ENCODE measurements at places on chromosomes 5 and 9.

GRCh38 chr5:109688630-109688969 lies 1.1 kb upstream of the MAN2A1 start:
- DNase-seq: no peak

- no peak for DNase-seq
Measured at GRCh38 chr5:77832166-77832770, 56.1 kb upstream of the TBCA start.

DNA sequence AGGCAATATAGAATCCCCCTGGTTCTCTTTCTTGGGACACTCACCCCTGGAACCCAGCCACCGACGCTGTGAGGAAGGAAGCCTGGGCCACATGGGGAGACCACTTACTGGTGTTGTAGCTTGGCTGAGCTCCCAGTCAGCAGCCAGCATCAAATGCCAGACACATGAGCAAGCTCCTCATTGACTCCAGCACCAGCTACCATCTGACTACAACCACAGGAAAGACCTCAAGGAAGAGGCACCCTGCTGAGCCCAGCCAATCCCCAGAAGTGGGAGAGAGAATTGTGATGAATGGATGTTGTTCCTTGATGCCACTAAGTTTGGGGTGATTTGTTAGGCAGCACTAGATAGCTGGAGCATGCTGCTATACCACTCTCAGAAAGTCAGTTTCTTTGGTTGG lies 36.0 kb downstream of the BNIP1 start:
- DNase-seq: no peak

DNA sequence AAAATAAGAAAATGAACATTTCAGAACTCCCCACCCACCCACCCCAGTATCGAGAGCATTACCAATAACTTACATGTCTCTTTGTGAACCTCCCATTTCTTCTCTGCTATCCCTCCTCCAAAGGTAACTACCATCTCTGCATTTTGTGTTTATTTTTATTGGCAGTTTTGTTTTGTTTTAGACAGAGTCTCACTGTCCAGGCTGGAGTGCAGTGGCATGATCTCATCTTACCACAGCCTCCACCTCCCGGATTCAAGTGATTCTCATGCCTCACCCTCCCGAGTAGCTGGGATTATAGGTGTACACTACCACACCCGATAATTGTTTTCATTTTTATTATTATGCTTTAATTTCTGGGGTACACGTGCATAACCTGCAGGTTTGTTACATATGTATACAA lies 21.7 kb upstream of the GLIS3 start:
- DNase-seq: no peak

DNA sequence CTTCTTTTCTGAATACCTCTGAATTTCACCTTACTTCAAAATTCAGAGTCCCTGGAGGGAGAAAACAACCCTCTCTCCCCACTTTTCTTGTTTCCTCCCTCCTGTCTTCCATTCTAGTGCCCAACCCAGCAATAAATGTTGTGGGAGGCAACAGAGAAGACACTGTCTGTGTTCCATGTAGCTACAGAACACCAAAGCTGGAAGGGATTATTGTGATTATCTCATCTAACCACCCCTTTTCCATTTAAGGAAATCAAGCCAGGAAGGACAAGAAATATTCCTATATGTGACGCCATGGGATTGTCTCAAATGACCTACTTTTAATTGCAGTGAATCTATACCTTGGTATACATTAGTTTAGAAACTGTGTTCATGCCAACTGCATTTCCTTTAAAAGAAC lies 476.6 kb upstream of the TNC start:
- DNase-seq: no peak

DNA sequence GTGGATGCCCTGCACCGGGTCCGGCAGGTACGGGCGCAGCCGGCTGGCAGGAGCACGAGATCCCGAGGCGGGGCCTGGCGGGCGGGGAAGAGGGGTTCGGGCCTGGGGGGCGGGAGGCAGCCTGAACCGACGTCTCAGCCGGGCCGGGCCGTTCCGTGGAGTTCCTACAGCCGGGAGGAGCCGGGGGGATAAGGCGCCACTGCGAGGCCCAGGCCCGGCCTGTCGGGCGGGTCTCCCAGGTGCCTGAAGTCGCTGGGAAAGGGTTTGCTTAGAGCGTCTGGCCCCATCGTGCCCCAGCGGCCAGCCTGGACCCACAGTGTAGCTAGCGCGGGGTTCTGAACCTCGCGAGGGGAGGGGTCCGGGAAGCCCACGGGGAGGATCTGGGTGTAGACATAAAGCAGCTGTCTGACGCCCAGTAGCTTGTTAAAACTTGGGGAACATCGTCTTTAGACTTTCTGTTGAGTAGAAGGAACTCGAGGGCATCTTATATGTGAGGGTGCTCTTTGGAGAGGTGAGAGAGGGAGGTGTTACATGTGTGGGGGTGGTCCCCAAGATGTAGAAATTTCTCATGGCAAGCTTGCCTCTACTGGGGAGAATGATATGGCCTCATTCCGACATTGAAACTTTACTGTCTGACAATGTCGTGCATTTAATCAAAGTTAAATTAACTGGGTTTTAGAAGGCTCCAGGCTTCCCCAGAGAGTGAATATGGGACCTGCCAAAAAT lies 524 bp downstream of the FUBP3 start:
- no peak for DNase-seq

GRCh38 chr5:143399616-143400540 lies 3.6 kb downstream of the NR3C1 start:
- no peak for DNase-seq

GRCh38 chr9:99135456-99135855 lies 30.5 kb downstream of the TGFBR1 start:
- no peak for DNase-seq

- no peak for DNase-seq
Measured at GRCh38 chr5:137071526-137071925, 427.6 kb downstream of the SPOCK1 start.

DNA sequence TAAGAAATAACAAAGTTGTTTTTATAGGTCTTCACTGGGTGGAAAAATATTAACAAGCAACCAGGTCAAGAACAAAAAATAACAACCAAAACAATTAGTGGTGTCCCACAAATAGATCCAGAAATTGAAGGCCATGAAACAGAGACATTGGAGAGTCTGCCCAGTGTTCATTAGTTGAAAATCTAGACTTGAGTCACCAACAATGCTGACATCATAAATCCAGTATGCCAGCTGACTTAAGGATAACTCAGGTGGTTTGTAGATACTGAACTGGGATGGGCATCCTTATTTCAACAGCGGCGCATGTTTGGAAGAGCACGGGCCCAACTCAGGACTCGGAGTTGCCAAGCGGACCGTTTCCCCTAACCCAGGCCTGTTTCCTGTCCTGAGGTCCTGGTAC lies 80.7 kb upstream of the TNFAIP8 start:
- DNase-seq: no peak

GRCh38 chr5:138544181-138545134 lies 1.4 kb upstream of the ETF1 start:
- DNase-seq: no peak

DNA sequence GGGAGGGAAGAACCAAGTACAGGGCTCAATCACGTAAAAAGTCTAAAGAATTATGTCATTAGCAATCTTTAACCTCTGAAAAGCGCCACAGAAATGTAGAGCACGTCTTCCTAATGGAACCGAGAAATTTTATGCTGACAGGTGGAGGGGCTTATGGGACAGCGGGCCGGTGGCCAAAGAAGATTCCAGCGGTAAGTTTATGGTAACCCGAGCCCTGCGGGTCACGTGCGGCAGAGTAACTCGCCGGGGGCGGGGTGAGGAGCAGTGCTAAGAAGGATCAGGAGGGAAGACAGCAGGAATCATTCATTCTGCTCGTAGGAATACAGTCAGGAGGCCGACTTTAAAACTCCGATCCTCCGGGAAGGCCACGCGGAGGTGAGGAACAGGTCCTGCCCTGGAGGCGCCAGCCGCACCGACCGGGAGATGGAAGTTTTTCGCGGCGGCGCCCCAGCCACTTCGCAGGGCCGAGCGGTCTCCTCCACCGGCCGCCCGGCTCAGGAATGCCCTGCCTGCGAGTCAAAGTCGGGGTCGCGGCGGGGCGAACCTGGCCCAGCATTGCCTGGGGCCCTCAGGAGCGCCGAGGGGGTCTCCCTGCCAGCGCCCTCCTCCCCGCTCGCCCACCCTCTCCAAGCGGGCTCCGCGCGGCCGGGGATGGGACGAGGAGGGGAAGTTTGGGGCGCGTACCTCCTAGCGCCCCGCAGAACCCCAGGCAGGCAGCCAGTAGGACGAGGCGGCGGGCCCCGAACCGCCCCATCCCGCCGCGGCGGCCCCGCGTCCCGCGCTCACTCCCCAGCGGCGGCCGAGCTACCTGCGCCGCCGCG lies 101.8 kb downstream of the ESM1 start:
- no peak for DNase-seq

- DNase-seq: no peak
Measured at GRCh38 chr9:16241231-16241630, 629.2 kb downstream of the BNC2 start.

- DNase-seq: no peak
Measured at GRCh38 chr9:112443200-112443599, 43.4 kb upstream of the KIAA1958 start.

- DNase-seq: no peak
Measured at GRCh38 chr5:107805824-107806223, 135.1 kb upstream of the EFNA5 start.

DNA sequence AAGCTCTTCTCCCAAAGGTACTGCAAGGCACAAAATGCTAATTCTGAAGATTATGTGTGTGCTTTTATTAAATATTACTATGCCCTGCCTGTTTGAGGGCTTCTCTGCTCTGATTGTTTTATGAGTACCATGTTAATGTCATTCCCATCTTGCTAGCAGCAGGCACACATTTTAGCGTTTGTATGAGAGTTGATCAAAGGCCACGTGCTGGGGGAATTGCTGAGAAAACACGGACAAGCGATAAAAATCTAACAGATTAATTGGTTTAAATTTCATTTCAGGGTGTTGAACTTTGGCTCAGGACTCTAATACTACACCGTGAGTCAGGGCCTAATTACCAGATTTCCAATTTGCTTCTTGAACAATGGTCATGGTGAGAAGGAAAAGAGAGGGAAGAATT lies 298.4 kb downstream of the EBF1 start:
- DNase-seq: no peak

- DNase-seq: no peak
Measured at GRCh38 chr9:113818391-113818790, 57.7 kb upstream of the ZNF618 start.

DNA sequence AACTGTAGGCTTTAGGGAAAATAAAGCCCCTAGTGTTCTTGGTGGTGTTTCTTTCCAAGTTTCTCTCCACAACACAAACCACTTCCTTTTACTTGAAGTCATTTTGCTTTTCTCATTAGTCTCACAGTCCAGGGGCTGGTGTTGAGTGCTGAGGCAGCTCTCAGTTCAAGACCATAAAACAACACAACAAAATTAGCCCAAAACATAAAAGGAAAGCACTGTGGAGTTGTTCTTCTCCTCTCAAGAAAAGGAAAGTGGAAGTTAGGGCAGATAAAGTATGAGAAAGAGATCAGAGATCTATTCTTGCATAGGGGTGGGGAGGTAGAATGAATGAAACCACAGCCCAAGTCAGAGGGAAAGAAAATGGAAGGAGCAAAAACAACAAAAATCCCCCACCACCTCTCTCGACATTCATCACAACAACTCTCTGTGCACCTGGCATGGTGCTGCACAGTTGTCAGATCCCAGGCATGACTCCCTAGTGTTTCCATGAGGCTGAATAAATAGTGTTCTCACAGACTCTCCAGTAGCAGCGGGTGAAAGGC lies 569.9 kb downstream of the RAB3C start:
- no peak for DNase-seq

DNA sequence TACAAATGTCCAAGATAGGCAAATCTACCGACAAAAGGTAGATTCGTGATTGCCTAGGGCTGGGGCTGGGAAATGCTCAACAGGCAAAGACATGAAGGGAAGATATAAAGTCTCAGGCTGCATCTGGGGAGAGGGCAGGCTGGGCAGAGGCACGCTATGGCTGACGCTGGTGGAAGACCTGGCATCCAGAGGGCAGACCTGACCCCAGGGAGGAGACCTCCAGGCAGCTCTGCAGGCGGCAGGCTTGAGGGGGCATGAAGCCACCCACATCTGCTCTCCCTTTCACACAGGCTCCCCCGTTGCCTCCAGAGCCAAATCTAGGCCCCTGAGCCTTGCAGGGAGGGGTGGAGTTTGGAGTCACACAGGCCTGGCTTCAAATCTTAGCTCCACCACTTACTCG lies 145.5 kb downstream of the PAX5 start:
- DNase-seq: no peak

DNA sequence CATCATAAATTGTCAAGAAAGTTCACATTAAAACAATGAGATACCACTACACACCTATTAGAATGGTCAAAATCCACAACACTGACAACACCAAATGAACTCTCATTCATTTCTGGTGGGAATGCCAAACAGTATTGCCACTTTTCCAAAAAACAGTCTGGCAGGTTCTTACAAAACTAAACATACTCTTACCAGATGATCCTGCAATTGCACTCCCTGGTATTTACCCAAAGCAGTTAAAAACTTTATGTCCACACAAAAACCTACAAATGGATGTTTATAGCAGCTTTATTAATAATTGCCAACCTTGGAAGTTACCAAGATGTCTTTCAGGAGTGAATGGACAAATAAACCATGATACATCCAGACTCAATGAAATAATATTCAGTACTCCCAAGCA lies 56.8 kb downstream of the ZNF608 start:
- DNase-seq: no peak

GRCh38 chr5:13133951-13134350 lies 810.5 kb downstream of the DNAH5 start:
- DNase-seq: no peak

GRCh38 chr5:40410231-40410861 lies 269.4 kb upstream of the PTGER4 start:
- DNase-seq: no peak

- no peak for DNase-seq
Measured at GRCh38 chr9:130982636-130983358, 26.2 kb upstream of the LAMC3 start.

- DNase-seq: no peak
Measured at GRCh38 chr5:144429405-144429804, 258.7 kb downstream of the KCTD16 start.

DNA sequence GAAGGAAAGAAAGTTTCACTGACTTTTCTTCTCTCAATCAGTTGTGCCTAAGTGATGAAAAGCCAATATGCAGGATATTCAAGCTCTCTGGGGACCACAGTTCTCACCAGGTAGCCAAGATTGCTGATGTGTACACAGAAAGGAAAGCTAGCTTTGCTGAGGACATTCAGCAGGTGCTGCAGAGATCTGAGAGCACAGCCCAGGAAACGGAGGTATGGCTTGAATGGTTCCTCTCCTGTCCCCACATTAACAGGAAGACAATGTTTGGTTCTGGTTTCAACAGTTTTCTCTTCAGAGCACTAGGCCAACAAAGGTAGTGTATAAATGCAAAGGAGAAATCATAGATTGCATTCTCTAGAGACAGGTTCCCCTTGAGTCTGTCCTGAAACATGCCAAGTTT lies 69.6 kb downstream of the PTPDC1 start:
- DNase-seq: no peak

DNA sequence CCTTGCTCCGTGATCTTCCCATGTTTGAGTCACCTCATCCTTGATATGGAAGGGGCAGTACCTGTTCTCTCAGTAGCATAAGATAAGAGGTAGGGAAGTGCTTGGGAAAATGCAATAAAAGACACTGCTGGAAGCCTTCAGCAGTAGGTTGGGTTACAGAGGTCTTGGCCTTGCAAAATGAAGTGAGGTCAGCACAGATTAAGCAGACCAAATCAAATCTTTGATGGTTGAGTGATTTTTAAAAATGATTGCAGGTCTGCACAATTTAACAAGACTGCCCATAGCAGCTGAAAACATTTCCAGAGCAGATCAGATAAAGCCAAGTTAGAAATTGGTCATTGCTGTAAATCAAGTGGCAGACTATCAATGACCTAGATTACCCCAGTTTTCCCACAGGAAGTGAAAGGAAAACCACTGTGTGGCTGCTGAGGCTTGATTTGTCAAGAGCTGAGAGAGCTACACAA lies 32.9 kb downstream of the PALM2AKAP2 start:
- DNase-seq: no peak
